ENCODE measurements at places on chromosomes 13 and 19.

DNA sequence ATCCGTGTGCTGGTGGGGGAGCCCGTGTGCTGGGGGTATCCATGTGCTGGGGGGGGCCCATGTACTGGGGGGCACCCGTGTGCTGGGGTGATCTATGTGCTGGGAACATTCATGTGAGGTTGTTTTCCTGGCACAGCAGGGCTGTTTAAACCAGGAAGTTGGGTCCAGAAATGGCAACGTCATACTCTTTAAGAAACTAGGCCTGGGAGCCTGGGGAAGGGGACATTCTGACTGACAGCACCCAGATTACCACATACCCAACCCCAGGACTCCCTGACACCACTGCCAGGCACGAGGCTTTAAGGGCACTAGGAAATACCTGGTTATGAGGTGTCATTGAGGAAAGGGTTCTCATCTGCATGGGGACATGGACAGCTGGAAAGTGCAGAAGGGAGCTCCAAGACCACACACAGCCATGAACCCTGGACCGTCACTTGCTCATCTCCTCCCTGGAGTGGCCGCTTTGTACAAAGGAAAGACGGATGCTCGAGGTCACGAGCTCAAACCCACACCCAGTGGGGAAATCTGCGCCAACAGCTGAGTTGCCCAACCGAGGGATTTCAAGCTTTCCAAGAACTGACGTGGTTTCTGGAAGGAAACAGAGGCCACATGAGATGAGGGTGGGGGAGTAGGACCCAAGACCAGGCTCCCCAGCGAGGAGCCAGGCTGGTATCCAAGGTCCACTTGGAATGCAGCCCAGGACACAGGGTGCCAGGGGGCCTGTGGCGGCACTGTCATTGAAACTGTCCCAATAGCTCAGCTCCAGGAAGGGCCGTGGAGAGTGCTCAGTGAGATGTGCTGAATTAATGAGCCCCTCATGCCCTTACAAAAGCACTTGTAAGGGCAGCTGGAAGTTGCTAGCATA lies 40.9 kb downstream of the RAB20 start:
- DNase-seq, result no peak

DNA sequence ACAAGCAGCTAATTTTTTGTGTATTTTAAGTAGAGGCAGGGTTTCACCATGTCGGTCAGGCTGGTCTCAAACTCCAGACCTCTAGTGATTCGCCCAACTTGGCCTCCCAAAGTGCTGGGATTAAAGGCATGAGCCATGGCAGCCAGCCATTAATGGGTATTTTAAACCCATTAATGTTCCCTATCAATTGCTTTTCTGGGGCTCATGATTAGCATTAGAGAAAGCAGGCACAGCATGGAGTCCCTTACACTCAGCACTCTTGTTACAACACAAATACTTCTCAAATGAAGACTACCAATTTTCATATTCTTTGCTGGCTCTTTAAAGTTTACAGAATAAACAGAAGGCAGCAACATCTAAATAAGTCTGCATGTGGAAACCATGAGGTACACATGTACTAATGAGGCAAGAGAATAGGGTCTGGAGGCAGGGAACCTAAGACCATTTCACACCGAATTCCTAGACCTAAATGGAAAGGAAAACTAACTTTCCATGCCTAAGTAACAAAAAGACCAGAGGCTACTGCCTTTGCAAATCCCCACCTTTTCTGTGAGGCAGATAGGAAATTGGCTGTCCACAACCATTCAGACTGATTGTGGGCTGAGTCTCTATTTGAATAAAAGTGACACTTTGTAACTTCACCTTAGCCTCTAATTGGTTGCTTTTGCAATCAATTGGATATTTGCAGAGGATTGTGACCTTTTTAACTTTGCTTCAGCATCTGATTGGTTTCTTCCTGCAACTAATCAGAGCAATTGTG lies 21.2 kb downstream of the ZNF675 start:
- DNase-seq, result no peak

DNA sequence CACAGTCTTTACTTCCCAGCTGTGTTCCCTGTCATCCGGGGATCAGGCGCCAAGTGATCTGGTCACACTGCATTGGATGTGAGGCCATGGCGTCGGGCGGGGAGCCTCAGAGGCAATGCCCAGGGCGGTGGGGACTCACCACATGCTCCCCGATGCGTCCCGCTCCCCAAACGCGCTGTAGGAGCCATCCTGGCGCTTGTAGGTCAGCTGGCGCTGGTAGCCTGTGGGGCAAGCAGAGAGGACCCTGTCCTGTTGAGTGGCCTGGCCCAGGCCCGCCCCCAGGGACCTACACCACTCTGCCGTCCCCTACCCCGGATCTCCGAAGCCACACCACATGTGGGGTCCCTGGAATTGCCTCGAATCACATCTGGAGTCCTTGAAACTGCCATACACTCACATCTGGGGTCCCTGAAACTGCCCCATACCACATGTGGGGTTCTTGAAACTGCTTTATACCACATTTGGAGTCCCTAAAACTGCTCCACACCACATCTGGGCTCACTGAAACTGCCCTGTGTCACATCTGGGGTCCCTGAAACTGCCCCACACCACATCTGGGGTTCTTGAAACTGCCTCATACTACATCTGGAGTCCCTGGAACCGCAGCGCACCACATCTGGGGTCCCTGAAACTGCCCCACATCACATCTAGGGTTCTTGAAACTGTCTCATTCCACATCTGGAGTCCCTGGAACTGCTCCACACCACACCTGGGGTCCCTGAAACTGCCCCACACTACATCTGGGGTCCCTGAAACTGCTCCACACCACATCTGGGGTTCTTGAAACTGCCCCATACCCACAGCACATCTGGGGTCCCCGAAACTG lies 33.2 kb downstream of the F2RL3 start:
- DNase-seq, result no peak

DNA sequence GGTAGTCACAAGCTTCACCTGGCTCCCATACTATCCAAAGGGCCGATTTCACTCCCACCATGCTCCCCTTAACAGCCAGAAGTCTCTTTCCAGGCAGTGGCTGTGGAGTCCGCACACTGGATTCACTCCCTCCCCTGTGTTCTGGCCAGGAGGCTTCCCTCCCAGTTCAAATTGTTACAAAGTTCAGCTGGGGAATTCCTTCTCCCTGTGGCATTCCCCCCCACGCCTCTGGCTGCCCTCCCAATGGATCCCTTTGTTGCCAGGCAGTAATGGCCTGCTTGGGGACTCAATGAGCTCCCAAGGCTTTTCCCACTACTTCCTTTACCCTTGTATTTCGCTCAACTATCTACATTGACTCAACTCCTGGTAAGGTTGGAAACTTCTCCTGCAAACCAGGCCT lies 1921.4 kb upstream of the PCDH20 start:
- DNase-seq, result no peak

DNA sequence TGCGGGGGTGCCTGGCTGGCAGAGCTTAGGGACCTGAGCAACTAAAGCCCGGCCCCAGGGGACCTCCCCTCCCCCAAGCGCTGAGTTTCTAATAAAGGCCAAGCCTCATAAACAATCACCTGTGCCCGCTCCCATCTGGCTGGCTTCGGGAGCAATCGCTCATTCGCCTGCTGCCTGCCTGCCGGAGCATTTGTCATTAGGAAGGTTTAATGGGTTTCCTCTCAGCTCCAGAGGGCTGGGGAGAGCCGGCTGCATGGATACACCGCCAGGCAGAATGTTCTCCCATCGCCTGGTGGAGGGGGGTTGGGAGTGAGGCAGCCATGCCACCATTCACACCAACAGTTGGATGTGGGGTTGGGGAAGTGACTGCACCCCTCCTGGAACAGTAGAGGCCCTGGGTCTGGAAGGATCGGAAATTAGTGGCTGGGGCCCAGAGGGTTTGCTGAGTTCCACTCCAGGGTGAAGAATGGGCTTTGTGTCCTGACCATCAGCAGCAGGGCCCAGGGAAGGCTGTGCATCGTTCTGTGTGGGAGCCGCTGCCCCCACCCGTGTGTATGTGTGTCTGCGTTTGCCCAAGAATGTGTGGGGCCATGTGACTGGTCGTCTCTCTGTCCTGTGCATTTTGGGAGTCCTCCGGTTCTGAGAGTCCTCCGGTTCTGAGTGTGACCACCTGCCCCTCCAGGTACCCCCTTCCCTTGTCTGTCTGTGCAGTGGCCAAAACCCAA lies 15.3 kb downstream of the PIN1 start:
- DNase-seq, result peak; percentile 82

GRCh38 chr19:19259741-19260140 lies 13.4 kb downstream of the TM6SF2 start:
- peak; percentile 76 for DNase-seq

DNA sequence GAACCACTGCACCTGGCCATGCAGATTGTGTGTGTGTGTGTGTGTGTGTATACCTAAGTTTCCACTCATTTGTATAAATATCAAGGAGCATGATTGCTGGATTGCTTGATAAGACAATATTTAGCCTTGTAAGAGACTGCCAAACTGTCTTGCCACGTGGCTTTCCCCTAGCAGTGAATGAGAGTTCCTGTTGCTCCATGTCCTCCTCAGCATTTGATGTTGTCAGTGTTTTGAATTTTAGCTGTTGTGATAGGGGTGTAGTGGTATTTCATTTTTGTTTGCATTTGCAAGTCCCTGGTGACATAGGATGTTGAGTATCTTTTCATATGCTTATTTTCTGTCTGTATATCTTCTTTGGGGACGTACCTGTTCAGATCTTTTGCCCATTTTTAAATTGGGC lies 99.0 kb upstream of the ZNF536 start:
- DNase-seq, result no peak

DNA sequence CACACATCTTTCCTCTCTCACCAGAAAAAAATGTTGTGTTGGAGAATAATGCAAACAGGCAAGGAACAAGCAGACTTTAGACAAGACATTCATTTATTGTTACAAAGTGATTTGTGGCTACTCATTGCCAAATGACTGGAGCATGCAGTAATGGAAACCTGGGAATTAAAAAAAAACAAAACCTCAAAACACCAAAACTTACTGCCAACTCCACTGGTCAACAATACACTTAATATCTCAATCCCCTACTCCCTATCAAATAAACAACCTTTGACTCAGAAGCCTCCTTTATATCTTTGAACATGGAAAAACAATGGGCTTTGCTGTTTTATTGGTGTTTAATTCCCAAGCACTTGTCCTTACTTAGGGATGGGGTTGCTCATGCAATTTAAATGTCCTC lies 112.8 kb downstream of the POSTN start:
- DNase-seq, result no peak

DNA sequence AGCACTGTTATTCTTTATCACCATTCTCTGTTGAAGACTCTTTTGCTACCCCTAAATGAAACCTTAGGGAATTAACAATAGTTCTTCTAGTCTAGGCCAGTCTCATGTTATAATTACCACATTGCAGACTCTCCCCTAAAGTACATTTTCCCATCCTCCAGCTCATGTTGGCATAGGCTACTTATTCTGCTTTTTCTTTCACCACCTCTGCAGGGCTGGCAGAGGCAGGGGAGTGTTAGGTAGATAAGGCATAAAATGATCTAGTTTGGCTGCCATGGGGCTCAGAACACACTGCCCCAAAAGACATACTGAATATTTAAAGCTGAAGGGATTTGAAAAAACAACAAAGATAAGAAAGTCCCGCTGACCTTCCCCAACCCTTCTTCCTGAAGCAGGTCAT lies 82.7 kb upstream of the RFC3 start:
- no peak for DNase-seq

Data from NCI-H69 (cell line).